ENCODE measurements at places on chromosomes 11 and 22.
A peak's percentile ranks its signal among the peaks of the same experiment; 100 is the strongest.

GRCh38 chr11:120241277-120241676 lies 1.3 kb downstream of the POU2F3 start:
- DNase-seq = no peak

DNA sequence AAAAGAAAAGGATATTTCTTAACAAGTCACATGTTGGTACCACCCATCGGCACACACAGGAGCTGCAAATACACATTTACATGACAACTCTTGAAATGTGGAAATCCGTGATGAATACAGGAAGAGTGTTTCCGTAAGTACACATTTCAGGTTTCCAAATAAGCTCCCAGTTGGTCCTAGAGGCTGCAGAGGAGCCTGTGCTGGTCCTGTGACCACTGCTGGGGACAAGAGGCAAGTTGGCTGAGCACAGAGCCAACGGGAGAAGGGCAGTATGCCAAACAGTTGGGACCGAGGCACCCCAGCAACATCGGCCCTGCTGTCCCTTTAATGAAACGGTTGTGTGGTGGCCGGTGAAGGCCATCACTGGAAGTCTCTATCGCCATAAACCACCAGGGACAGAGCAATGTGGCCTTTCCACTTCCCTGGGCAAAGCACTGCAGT lies 38.5 kb upstream of the ARFGAP3 start:
- no peak for DNase-seq

DNA sequence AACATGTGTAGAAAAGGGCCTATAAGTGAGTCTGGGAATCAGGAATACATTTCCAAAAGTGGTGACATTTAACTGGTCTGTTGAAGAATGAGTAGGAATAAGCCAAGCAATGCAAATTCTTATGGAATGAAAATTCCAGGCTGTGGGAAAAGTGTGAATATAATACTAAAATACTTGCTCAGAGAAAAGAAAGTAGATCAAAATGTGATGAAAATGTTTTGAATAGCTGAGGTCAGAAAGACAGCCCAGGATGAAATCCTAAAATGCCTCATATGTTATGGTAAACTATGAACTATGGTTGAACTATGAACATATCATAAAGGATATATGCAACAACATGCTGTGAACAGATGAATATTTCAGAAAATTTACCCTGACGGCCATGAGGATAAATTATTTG lies 688.3 kb upstream of the FAT3 start:
- DNase-seq = no peak

DNA sequence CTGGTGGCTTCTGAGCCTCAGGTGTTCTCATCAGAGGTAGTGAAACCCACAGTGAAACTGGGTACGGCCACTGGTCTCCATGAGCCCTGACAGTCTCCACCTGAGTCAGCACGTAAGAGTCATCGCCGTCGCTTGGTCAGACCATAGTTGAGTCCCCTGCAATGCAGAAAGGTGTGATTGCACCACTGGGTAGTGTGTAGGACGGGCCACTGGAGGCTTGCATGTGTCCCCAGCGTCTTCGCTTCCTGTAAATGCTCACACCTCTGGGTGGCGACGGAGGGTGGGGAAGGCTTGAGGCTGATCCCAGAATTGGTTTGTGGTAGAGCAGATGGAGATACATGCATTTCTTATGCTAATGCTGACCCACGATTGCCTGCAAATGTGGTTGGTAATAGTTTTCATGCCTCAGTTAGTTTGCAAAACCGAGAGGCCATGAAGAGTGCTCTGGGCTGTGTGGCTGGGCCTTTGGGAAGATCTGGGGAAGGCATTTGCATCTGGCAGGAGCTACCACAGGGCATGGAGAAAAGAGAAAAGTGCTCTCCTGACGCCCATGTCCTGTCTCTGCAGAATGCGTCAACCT lies 26.5 kb downstream of the CTTN start:
- no peak for DNase-seq

- no peak for DNase-seq
These were observed 31.3 kb downstream of the B3GAT1 start for GRCh38 chr11:134380785-134381184.

GRCh38 chr22:19430890-19431541 lies 517 bp downstream of the HIRA start:
- DNase-seq = no peak

GRCh38 chr22:46229701-46230100 lies 20.4 kb downstream of the CDPF1 start:
- DNase-seq = no peak

- DNase-seq = no peak
These were observed 8.7 kb downstream of the NADSYN1 start for GRCh38 chr11:71461696-71462095.

GRCh38 chr11:74672956-74673692 lies 58.1 kb downstream of the CHRDL2 start:
- peak; percentile 95 for DNase-seq

DNA sequence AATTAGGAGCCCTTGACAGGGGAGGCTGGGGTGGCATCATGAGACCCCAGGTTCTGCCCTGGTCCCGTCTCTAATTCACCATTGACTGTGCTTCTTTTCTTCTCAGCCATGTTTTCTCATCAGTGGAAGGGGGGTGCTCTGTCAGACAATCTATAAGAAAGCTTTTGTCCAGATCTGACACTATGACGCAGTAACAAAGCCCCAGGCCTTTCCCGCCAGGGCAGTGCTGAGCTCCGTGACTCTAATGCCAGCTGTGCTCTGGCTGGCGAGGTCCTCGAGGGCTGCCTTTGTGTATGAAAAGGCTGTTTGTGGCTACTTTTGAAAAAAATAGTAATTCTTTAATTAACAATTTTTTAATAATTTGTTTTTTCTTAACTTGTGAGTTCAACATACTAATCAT lies 3.2 kb downstream of the CD6 start:
- no peak for DNase-seq

GRCh38 chr11:95985174-95985808 lies 61.4 kb upstream of the MTMR2 start:
- DNase-seq = no peak

DNA sequence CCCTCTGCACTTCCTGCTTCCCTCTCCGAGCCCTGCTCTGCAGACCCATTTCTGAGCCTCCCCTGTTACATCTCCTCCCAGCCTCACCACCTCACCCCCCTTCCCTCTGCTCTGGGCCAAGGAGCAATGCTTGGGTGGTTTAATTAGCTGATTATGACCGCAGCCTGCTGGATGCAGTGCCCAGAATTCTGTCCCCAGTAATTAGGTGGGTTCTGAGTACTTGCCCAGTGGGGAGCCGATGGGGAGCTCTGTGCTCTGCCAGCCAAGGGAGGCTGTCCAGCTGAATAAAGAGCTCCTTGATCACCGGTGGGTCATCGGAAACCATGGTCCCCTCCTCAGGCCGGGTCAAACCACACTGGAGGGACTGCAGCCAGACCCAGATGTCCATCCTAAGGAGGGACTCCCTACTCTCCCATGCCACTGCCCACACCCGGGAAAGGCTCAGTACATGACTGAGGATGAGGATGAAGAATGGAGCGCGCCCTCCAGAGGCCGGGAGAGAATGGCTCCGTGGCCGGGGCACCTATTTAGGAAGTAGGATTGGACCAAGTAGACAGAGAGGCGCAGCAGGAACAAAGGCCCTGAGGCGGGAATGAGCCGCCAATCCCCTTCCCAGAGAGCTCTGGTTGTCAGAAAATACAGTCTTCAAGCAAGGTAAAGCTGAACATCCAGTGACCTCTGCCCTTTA lies 9.1 kb downstream of the ARRB1 start:
- DNase-seq = no peak

- no peak for DNase-seq
These were observed 185.1 kb downstream of the CWF19L2 start for GRCh38 chr11:107272561-107272960.

DNA sequence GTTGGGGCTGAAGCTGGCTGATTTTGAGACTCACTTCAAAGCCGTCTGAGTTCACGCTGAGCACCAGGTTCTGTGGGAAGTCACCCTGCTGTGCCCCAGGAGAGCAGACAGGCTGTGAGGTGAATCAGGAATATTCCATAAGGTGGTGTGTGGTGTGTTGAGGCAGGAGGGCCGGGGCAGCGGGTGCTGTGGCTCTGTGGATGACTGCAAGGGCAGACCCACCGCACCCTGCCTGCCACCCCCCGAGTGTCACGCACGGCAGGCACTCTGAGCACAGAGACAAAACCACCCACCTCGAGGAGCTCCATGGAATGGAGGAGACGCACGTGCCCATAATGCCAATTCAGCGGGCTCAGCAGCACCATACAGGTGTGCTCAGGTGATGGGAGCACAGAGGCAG lies 147.8 kb downstream of the PKNOX2 start:
- no peak for DNase-seq

- DNase-seq = no peak
These were observed 5.9 kb downstream of the PCNX3 start for GRCh38 chr11:65621460-65621859.

GRCh38 chr22:31139866-31140716 lies at the start of gene PLA2G3:
PLA2G3 (minus strand) TSS chr22:31140508; CDS start chr22:31140354, 154 bp downstream.
- no peak for DNase-seq

DNA sequence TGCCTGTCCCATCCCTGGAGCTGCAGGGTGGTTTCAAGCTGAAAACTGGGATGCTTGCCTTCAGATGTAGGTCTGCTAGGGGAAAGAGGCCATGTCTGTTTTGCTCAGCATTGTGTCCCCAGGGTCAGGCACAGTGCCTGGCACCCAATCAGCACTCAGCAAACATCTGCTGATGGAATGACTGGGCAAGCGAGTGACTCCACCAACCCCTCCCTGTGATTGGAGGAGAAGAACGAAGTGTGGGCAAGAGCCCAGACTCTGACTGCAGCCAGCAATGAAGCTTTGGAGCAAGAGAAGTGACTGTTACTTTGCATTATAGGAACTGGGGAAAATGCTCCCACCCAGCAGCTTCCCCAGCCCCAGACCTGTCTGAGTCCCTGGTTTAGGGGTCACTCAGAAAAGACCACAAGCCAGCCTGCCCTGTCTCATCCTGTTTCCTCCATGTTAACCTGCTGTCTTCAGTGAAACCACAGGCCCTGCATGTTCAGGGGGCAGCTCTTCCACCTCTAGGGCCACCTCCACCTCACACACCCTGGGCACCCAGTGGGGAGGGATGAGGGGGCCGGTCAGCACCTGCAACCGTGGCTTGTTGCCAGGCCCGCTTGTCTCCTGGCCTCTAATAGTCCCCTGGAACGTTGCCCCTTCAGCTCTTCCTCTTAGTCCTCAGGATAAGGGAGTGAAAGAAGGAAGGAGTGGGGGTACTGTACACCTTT lies 147.4 kb downstream of the TRIM29 start:
- DNase-seq = no peak

GRCh38 chr11:30342736-30343166 lies 19.8 kb downstream of the ARL14EP start:
- no peak for DNase-seq

DNA sequence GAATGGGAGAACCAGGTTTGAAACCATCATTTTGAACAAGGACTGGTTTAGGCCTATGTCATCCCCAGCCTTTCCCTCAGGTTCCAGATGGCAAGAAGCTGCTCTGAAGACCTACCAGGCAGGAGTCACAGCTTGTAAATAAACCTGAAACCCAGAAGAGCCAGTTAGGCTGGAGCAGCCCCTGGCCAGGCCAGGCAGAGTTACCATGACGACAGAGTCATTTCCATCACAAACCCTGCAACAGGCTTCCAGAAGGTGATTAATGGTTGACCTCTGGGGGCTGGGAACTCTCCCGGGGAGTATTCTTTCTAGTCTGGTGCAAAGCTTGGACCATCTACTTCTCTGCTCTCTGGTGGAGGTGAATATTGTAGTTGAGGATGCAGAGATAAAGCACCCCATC lies 164.1 kb upstream of the NCAM1 start:
- DNase-seq = no peak

DNA sequence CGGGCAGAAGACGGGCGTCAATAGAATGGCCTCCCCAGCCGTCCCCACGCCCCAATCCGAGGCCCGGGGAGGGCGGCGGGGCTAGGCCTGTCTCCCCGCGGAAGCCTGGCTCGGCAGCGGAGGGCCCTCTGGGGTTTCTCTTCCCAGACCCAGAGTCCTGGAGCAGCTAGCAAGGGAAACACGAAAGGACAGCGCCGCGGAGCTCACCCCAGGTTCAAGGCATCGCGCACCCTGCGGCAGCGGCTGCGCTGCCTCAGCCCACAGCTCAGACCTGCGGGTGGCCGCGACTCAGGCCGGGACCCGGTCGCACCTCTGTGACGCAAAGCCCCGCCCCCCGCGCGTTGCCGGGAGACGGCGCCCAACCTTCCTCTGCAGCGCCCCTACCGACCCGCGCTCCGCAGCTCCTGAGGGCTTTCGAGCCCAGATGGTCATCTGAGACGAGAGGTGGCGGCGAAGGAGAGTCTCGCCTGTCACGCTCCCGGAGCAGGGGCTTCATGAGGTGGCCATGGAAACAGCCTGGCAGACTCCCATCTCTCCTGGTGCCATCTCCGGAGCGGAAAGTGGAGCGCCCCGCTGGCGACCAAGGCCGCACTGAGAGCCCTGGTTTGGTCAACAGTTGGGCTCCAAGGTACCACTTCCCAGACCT lies at the start of gene RNF141:
Gene RNF141 (minus strand): TSS at position 273 of the 646 bp plus-strand sequence. CDS start 7,029 bp downstream, outside the sequence.
- peak; percentile 55 for DNase-seq

- DNase-seq = no peak
These were observed 16.3 kb downstream of the CTNND1 start for GRCh38 chr11:57777969-57778317.

GRCh38 chr11:130999086-130999485 lies 82.8 kb upstream of the SNX19 start:
- no peak for DNase-seq

GRCh38 chr22:30890686-30891442 lies 77.7 kb downstream of the MORC2 start:
- no peak for DNase-seq

DNA sequence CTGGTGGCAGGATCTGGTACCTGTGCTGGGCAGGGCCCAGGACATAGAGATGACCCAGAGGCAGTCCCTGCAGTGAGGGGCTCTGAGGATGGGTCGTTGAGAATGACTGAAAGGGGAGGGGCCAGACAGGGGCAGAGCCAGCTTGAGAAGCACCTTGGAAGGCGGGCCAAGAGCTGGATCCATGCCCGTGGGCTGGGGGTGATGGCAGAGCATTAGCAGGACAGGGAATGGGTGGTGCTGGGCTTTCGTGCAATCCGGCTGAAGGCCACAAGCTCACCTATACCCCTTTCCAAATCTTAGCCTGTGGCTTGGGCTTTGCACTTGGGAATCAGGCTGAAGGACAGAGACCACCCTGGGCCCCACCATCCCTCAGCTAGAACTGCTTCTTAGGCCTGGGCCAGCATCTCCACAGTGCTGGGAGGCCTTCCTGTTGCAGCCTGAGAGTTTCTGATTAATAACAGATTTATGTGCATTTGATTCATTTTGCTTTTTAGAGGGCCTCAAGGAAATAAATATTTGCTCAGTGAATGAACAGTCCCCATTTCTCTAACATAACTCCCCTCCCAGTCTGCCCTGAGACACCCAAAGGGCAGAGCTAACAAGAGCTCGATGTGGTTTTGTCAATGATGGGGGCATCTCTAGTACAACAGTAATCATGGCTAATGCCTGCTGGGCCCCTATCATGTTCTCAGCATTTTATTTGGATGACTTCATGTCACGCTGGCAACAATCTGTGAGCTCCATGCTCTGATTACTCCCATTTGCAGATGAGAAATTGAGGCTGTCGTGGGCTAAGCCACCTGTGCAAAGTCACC lies 39.3 kb downstream of the RIBC2 start:
- no peak for DNase-seq

All from AG04450 (cell line).